SK-MEL-5 (cell line): ENCODE measurements at places on chromosomes 1 and 21.

DNA sequence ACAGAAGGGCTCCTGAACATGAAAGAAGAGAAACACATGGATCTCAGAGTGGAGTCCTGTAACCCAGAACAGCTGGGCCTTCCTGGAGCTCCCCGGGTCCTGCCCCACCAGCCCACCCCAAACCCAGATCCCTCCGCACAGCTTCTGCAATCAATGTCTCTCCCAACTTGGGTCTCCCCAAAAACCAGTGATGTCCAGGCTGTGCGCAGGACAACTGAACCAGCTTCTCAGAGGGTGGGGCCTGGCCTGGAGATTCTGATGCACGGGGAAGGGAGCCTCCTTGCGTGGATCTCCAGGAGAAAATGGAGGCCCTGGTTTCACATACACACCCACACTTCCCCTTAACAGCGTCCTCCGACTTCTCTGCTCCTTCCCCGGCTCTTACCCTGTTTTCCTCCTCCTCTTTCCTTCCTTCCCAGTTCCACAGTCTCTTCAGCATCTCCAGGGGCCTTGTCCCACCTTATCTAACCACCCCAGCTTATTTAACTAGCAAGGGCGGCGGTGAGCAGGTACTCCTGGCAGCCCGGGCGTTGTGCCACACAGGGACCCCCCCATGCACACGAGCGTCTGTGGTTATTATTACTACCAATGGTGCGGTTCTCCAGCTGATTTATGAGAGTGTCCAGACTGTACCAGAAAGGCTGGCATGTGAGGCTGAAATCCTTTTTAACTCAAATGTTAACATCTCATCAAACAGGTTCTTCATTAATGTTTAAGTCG lies 11.2 kb upstream of the MX2 start:
- DNase-seq, result no peak

GRCh38 chr1:48227165-48228013 lies 4.9 kb downstream of the SLC5A9 start:
- no peak for DNase-seq

DNA sequence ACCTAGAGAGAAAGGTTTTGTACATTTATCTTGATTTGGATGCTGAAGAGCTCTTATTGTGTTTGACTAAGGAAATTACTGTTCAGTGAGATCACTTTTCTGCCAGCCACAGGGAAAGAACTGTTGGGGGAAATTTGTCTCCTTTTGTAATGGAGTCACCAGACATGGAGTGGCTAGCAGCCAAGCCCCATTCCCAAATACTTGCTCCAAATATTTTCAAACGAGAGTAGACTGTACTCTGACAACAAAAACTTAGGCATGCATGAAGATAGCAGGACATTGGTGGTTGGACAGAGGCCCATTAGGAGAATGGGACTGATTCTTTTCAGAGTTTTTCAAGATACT lies 21.1 kb downstream of the IPO9 start:
- no peak for DNase-seq

DNA sequence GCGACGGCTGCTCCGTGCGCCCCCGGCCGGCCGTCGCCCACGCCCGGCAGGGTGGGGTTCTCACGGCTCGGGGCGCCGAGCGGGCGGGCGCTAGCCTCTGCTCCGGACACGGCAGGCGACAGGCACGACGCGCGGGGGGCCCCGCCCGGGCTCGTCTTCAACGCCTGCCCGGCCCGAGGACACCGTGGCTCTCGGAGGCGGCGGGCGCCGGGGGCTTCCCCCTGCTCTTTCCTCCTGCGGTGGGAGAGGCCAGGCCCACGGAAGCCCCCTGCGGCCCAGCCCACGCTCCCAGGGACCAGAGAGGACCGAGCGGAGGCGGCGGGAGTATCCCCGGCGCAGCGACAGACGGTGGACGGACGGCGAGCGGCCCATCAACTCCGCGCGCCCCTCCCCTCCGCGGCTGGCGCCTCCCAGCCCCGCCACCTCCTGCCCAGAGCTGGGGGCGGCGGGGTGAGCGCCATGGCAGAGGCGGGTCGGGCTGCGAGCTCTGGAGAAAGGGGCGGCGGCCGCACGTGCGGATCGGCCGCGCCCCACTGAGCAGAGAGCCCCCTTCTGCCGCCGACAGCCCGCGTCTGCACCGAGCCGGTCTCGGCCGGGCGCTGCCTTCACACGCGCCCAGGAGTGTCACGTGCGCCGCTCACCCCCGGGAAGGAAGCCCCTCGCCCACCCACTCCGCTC lies at the start of the genes SHE and TDRD10:
TSS of gene SHE (minus strand) at position 347 of the 678 bp plus-strand sequence. CDS start 386 bp downstream, outside the sequence.
TSS of gene TDRD10 (plus strand) at position 154 of the 678 bp plus-strand sequence. CDS start 4,685 bp downstream, outside the sequence.
- no peak for DNase-seq

DNA sequence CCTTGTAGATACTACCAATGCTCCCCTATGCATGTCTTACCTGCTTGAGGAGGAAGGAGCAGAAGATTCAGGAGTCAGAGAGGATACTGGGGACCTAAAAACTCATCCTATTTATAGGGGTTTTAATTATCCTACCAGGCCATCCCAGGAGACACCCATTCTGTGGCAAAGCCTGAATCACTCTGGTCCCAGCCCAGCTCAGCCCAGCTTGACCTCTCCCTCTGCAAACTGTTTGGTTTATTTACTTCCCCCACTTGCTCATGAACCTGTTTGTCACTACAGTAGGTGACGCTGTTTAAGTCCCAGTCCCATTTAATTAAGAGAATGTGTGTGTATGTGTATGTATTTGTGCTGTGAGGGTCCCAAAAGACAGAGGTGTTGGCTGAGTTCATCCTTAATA lies at the start of gene RPTN:
TSS of gene RPTN (minus strand) at position 85 of the 400 bp plus-strand sequence. CDS start 1,339 bp downstream, outside the sequence.
- no peak for DNase-seq

DNA sequence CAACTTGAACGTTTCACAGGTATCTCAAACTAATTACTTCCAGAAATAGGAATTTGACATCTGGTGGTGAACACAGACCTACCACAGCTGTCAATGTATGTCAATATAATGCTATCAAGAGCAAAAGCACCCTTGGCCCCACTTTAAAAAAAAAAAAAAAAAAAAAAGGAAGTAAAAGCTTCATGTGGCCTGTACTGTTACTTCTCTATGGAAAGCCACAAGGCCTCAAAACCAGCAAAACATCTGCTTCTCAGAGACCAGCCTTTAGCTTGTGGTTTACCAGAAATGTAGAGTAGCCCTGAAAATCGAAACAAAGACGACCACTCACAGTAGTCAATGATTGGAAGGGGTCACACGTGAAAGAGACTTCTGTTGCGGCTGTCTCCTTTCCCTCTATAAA lies 109.6 kb downstream of the SLC45A1 start:
- no peak for DNase-seq

GRCh38 chr1:8350914-8351684 lies 33.2 kb downstream of the SLC45A1 start:
- DNase-seq, result no peak

GRCh38 chr1:221908573-221908972 lies 166.7 kb upstream of the DUSP10 start:
- DNase-seq, result no peak

- no peak for DNase-seq
These were observed 7.6 kb downstream of the TXNIP start for GRCh38 chr1:145988773-145989172.

DNA sequence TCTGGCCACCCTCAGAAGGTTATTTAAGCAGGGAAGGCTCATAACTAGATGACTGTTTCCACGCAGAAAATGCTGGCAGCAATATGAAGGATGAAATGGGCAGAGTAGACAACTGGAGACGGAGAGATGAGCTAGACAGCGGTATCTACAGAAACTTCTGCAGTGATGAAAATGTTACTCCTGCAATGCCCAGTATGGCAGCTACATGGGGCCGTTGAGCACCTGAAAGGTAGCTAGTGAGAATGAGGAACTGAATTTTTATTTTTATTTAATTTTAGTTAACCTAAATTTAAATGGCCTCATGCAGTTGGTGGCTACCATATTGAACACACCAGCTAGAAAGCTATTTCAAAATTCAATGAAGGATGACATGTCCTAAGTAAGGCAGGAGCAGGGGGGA lies 27.3 kb downstream of the SIPA1L2 start:
- DNase-seq, result no peak

DNA sequence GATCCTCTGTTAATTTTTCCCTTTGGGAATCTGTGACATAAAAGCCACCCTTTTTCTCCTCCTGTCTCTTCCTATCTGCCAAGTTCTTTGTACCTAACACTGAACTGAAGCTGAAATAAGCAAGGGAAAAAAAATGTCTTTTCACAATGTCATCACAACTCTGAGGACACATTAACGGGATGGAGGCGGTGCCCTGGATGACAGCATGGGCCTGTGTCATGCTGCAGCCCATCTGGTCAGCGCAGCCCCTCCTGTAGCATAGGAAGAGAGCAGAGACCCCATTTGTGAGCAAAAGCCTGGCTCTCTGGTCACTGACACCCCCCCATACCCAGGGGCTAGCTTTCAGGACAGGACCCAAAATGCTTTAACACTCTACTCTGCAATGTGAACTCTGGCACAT lies 22.5 kb downstream of the SYT2 start:
- DNase-seq, result no peak

GRCh38 chr1:225480825-225481434 lies 53.1 kb upstream of the LBR start:
- DNase-seq, result peak; percentile 60

DNA sequence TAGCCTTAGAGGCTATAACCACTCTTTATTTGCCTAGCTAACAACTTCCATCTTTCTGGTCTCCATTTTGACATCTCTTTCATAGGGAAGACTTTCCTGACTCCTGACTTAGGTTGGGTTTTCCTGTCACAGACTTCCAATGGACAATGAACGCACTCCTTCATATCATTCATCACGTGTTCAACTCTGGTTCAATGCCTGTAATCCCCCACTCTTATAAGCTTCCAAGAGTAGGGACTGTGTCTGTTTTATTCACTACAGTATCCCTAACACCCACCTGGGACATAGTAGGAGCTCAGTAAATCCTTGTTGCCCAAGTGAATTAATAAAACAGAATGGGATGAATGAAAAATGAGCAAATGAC lies 4.6 kb downstream of the SLAMF1 start:
- DNase-seq, result no peak

- no peak for DNase-seq
These were observed 81.3 kb downstream of the OMA1 start for GRCh38 chr1:58465176-58465575.

DNA sequence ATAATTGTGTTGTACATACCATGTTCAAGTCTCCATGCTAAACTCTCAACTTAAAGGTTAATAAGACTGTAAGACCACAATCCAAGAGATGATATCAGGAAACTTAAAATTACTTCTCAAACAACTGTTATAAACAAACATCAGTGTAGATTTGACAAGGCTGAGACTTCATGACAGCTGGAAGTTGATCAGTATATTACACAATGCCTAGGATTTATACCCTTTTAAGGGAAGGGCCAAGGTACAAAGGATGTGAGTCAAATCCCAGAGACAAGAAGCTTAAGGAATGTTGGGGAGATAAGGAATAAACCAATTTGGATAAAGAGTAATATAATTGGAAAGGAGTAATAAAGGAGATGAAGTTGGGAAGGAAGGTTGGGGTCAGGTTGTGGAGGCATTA lies 98.8 kb downstream of the LBR start:
- DNase-seq, result no peak

GRCh38 chr1:61400131-61400770 lies 317.9 kb downstream of the NFIA start:
- DNase-seq, result no peak

GRCh38 chr21:17777072-17777765 lies 41.9 kb downstream of the C21orf91 start:
- no peak for DNase-seq

- DNase-seq, result peak; percentile 94
These were observed 58.3 kb downstream of the TGFBR3 start for GRCh38 chr1:91827459-91828321.

- no peak for DNase-seq
These were observed 29.1 kb downstream of the B3GALT2 start for GRCh38 chr1:193157360-193157759.

GRCh38 chr1:92343061-92343460 lies 44.2 kb downstream of the RPAP2 start:
- DNase-seq, result no peak

DNA sequence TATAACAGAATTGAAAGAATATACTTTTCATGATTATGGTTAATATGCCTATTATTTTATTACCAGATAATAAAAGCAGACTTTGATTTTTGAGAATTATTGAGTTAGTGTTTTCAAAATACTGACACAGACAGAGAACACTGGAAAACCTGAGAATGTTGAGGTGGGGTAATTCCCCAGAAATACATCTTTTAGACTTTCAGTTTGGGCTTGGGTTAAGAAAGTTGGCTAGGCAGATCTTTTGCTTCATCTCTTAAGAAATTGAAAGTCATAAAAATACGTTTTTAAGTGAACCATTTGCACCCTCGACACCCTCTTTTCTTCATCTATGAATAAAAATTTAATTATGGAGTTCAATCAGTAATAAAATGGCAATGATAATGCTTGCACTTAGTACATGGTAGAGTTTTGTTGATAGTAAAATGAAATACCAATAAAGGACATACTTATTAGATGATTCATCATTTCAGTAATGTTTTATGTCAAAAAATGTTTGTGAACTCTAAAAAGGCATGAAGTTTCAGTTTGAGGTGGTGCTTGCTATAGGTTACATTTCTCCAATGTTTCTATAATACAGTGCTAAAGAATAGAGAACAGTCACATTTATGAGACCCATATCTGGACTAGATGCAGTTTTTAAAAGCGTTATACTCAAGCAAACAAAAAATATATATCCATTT lies 1.9 kb upstream of the SAMSN1 start:
- DNase-seq, result no peak

DNA sequence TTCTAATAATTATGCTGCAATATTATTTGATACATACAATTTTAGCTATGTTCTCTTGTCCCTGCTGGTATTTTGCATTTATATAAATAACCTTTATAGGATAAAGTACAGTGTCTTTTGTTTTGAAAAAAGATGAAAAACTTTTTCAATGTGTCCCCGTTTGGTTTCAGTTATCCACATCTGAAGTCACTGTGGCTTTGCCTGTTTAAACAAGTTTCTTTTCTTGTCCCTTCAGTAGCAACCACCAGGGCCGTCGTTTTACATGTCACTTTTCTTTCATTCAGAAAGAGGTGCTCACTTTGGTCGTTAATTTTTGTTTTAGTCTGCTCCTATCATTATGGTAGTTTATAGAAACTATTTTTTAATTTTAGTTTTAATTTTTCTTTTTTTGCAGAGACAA lies 41.4 kb downstream of the RABGAP1L start:
- DNase-seq, result no peak

- DNase-seq, result no peak
These were observed 162.3 kb upstream of the ADAMTS5 start for GRCh38 chr21:27129215-27129614.

DNA sequence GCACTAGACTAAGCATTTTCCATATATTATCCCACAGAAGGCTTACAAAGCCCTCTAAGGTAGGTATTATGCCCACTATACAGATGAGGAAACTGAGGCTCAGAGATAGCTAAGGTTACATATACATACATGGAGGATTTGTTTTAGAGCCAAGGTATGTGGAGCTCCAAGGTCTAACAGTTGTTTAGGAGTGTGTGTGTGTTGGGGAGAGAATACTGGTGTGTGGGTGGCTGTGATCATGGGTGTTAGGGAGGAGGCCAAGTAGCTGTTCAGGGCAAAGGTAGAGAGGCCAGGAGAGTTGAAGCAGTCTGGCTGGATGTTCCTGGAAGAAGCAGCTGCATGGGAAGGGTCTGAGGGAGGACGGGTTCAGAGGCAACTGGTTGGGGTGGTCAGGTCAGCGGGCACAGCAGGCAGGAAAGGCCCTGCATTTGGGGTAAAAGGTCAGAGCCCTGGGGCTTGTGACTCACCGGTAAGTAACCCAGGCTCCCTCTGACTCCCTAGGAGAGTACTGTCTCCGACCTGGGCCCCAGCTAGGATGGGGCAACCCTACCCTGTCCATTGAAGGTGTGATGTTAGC lies 5.1 kb upstream of the LDLRAP1 start:
- no peak for DNase-seq
